Stimulated activated CD8-positive, alpha-beta memory T cell treated with anti-CD3 and anti-CD28 coated beads, Interleukin-15, amount 100 ng/mL, for 48 hours (primary cell): ENCODE measurements at places on chromosomes 1 and 21.

- DNase-seq = peak; percentile 59
These were observed 11.4 kb upstream of the BCAR3 start for GRCh38 chr1:93692983-93693591.

DNA sequence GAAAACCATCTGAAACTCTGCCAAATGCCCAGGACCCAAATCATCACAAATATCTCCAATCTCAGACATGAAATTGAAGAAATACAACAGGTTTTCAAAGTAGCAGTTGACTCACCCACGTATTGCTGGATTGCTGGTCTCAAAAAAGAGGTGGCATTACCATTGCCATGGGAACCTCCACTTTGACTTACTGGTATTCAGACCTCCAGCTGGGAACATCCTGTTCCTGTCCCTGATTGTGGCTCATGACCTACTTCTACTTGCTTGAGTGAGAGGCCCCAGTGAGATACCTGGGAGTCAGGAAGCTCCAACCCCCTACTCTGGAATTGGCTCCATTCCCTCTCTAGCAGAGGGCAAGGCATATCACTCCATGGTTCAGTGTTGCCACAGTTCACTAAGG lies 64.6 kb downstream of the NMNAT2 start:
- no peak for DNase-seq

DNA sequence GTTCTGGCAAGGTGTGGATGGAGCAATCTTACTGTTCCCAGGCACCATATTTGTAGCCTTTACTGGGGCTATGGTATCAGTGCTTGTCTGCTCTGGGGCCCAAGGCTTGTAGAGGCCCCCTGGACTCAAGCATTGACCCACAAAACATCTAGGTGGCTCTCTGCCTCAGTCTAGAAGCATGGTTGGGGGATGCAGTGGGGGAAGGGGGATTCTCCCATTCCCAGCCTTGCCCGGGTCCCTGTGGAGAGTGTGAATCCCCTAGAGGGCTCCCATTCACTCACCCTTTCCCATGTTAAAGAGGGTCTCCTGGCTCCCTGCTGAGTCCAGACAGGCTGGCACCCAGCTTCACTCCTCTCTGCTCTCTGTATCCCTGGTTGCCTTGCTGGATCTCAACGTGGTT lies 28.2 kb upstream of the DIRAS3 start:
- DNase-seq = no peak

- DNase-seq = no peak
These were observed 45.2 kb downstream of the PLPP3 start for GRCh38 chr1:56534130-56534651.

DNA sequence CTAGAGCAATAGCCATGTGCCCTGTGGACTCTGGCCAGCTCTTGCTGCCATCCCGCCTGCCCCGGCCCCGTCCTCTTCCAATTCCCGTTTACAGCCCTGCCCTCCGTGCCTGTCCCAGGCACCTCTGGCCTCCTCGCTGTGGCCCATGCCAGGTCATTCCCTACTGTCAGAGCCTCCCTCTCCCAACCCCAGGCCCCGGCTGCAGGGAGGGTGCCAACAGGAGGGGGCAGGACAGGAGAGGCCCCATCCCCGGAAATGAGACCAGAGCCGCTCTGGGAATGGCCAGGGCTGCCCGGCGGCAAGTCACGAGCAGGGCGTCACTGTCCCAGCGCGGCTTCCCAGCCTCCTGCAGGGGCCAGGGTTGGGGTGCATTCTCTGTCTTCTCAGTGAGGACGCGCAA lies 23.5 kb upstream of the TSPEAR start:
- no peak for DNase-seq

DNA sequence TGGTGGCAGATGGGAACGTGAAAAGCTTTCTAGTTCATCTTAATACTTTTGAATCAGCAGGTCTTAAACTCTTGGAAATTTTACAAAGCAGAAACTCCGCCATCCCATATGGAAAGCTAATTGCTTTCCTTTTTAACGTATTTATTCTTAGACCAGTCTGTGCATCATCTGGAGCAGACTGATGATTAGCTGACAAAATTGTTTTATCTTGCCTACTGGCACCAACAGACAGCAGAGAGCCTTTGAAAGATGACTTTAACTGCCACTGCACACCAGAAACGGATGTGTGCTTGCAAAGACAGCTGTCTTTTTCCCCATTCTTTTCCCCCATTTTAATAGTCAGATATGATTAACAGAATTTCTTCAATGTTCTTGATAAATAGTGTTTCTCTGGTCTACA lies 97.0 kb downstream of the PLD5 start:
- no peak for DNase-seq

DNA sequence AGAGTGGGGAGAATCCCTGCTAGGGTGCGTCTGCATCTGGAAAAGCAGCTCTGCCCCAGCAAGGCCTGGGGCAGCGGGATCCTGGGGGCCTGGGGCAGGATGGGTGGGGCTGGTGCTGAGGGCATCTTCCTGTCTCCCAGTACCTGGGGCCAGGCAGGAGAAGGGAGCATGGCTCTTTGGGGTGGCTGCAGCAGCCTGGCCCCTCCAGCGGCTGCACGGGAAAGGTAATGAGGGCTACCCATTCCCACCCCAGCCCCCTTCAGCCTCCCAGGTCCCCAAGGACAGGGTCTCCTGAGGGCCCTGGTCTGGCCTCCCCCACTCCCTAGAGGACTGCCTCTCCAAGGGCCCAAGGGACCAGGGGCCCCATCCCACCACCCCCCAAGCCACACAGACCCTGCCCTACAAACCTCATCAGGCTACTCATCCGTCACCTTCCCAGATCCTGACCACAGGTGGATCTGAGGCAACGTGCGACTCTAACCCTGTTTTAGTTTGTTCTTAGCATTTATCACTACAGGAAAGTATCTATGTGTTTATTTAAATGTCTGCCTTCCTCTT lies 910 bp upstream of the ANKRD65 start:
- DNase-seq = no peak

DNA sequence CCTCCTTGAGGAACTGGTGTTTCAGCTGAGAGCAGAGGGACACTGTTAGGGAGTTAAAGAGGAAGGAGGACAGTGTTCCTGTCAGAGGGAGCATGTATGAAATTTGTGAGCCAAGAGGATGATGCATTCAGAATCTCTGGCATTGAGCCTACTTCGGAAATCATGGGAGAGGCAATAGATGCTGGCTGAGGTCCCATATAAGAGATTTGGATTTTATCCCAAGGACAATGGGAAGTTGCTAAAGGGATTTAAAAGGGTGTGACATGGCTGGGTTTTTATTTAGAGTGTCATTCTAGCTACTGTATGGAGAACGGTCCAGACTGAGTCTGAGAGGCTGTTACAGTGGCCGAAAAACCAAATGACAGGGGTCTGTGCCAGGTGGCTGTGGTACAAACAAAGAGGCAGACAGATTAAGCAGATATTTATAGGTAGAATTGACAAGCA lies 403.2 kb upstream of the B3GALT2 start:
- DNase-seq = no peak

- DNase-seq = no peak
These were observed 40.9 kb upstream of the CITED4 start for GRCh38 chr1:40903106-40903505.

DNA sequence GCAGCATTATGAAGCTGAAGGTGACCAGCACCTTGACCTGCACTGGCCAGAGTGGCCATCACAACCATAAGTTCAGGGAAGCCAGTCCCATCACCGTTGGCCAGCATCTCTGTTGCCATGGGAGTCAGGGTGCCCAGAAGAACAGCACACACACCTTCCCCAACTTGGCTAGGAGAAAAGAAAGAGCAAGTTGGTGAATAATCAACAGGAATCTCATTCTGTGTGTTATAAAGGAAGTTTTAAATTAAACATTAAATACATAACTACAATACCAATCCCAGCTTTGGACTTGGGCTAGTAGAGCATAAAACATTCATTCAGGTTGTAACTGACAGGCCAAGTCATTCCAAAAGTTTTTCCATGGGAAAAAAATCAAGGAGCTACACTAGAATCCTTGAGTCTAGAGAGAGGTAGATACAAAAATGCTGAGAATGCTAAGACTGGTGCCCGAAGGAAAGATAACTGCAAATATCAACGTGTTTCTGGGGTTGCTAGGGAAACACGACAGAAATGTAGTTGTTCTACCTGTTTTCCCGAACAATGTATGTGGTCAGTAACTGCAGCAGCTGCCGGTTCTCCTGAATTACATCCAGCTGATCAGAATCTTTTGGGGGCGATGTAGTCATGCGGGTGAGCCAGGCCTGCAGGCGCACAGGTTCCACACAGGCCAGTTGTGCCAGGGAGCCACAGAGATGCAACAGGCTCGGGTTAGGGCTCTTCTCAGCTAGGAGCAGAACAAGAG lies 45.6 kb downstream of the UBR4 start:
- no peak for DNase-seq

DNA sequence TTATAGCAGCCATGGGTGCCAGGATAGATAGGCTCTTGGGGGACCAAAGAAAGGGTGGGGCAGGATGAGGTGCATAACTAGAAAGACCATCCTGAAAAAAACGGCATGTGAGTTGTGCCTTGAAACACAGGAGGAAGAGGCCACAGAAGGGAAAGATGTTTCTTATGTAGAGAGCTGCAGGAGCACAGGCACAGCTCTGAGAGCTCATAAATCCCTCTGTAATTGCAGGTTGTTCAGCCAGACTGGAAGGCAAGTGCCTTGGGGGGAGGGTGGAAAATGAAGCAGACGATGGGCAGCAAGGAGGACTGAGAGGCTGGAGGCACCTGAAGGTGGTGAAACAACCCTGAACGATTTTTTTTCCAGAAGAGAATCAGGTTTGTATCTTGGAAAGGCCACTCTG lies 170.7 kb downstream of the NR5A2 start:
- no peak for DNase-seq

- peak; percentile 21 for DNase-seq
These were observed 26.5 kb upstream of the PLA2G2C start for GRCh38 chr1:20212685-20213331.

DNA sequence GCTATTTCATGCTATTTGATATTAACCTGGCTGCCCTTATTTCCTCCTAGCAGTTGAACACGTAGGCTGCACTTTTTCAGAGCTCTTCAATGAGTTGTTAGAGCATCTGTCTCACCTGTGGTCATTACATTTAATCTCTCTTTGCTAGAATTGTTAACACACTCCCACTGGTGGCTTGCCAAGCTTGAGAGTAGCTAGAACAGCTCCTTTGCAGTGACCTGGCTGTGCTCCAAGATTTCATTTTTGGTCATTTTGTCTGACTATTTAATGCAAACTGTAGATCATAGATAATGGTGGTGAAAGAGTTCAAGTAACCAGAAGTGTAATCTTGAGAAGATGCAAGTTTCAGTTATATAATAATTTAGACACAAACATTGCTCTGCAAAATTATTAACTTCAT lies 105.6 kb downstream of the LRRC7 start:
- no peak for DNase-seq

- DNase-seq = no peak
These were observed 7.7 kb upstream of the CLCA1 start for GRCh38 chr1:86460998-86461397.

DNA sequence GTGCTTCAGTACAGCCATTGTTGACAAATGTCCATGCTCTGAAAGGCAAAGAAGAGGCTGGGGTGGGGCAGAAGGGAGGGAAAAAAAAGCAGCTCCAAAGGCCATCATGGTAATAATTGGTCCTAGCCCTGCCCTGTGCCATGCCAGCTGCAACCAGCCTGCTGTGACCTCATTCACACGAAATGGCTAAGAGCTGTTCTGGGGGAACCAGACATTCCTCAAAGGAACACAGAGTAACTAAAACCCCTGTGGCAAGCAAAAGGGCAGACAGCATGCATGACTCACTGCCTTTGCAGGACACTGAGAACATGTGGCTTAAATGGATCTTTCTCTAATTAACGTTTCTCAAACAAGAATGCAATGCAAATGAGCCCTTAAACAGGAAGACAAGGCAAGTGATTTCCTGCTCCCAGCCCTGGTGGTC lies 42.3 kb downstream of the STYXL2 start:
- DNase-seq = no peak

DNA sequence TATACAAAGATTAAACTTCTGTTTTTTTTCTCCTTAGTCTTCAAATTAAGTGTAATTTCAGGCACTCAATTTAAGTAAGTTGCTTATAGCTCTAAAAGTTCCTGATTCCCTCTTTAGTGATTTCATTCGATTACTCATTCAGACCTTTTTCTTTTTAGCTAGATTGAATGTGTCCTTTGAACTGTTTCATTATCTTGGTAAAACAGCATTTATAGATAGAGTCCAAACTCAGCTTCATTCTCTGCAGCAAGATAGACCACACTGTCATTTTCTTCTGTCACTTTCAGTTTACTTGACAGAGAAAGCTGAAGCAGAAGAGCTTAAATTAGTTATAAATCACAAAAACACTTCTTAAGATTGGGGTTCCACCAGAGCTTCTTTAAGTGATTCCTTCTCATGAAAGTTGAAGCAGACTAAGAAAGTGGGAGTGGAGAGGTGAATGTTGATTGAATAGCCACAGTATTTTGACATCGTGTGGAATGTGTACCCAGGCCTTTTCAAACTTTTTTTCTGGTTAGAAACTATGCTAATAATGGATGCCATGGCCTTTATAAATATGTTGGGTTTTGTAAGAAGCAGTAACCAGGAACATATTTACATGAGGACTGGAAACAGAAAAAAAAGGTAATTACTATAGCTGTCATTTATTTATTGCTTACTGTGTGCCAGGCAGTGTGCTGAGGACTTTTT lies 52.2 kb downstream of the ZBTB40 start:
- DNase-seq = no peak

DNA sequence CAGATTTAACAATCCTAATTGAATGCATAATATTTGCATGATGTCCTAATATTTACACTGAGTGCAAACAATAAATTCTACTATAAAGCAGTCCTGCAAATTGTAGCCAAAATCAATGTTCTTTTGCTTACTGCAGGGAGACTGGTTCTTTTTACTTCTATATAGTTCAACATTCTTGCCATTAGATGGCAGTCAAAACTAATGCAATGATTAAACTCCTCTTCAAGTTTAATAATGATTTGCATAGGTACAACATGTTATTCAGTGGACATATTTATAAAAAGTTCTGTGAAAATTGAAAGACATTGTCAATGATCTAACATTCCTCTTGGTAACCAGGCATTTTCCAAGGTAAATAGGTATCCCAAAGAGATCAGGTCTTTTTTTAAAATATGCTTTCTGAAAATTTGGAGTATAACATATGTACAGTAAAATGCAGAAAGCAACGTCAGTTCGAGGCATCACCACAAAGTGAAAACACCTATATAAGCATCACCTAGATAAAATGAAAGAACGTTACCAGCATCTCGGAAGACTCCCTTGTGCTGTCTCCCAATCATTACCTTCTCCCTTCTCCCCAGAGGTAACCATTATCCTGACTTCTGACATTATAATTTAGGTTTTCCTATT lies 9.8 kb upstream of the FNBP1L start:
- DNase-seq = no peak

DNA sequence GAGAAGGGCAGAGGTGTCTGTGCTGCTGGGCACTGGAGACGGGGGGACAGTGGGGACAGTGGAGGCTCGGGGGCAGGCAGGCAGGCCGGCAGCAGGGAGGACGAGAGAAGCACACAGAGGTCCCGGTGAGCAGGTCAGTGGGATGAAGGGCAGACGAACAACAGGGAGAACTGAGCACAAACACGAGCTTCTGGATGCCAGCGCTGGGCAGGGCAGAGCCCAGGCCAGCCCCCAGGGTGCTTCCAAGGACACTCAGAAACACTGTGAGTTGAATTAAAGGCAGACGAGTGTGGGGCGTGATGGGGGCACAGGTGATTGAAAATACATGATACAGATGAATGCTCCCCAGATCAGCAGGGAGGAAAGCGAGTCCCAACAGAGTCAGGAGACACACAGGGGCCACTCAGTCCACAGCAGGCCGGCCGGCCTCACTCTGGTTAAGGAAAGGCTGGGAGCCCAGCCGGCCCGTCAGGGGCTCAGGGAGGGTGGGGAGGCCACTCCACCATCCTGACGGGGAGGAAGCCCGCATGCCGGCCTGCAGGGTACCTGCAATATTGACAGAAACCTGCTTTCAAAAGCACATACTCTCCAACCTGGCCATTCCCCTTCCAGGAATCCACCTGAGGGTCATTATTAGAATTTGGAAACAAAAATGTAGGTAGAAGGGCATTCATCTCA lies 14.1 kb downstream of the SLC19A1 start:
- DNase-seq = no peak
